Nucleus accumbens (tissue), 56 donors: ENCODE measurements at places on chromosomes 2 and 18.

GRCh38 chr2:30382162-30382783, 64.8 kb upstream of the LCLAT1 start:
- no peak for DNase-seq

GRCh38 chr18:38923126-38923525, 1357.5 kb upstream of the CELF4 start:
- no peak for DNase-seq

GRCh38 chr18:50181590-50181989, 13.4 kb downstream of the MYO5B start:
- DNase-seq, result no peak

DNA sequence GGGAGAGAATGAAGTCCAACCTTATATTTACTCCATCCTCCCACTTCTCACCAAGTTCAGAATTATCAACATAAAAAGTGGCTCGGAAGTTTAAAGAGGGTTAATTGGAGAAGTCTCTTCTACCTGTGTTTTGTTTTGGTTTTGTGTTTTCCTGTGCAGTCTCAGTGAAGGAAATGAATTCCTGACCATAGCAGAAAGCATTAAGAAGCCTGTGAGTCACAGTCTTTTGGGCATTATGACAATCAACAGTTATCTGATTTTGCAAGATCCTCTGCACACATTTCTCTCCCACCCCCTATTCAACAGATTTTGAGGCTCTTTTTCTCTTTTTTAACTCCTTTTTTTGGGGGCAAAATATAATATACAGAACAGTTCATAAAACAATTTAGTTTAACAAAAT, 8.6 kb upstream of the RPL37A start:
- no peak for DNase-seq

DNA sequence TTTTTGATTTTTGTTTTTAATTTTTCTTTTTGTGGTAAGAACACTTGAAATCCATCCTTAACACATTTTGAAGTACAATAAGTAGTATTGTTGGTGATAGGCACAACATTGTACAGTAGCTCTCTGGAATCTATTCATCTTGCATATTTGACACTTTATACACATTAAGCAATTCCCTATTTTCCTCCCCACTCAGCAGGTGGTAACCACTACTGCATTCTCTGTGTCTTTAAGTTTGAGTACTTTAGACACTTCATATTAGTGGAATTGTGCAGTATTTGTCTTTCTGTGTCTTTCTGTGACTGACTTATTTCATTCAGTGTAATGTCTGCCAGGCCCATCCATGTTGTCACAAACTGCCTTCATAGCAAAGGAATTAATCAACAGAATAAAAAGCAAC, 471.7 kb upstream of the CDH20 start:
- no peak for DNase-seq

DNA sequence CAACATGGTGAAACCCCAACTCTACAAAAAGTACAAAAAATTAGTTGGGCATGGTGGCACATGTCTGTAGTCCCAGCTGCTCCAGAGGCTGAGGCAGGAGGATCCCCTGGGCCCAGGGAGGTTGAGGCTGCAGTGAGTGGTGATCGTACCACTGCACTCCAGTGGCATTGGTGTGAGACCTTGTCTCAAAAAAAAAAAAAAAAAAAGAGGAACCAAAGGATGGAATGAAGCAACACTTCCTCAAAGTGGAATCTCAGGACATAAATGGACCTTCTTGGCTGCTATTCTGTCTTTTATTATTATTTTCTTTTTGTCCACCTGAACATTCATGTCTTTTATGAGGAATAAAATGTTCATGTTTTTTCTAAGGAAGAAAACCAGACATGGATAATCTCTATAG, 13.7 kb downstream of the GEMIN6 start:
- DNase-seq, result no peak

GRCh38 chr2:45720210-45720609, 68.7 kb downstream of the PRKCE start:
- DNase-seq, result no peak

GRCh38 chr2:161230959-161231358, 70.7 kb downstream of the TANK start:
- no peak for DNase-seq

- no peak for DNase-seq
Observed at GRCh38 chr18:35941299-35941698, 31.2 kb upstream of the RMP24 start.

DNA sequence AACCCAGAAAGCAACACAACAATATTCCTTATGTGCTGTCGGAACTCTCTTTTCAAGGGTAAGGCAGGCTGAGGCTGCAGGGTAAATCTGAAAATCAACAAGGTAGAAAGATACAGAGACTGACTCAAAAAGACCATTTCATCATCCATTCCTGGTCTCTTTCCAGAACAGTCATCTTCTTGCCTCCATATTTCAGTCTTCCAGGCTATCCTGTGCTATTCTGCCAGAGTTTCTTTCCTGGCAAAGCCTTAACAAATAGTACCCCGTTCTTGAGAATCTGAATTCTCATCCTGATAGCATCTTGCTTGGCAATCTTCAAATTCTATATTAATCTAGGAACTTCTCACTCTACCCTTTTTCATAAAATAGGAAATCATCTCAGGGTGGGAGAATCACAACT, 15.5 kb downstream of the DPP10 start:
- no peak for DNase-seq

- no peak for DNase-seq
Observed at GRCh38 chr2:232008907-232009638, 47.6 kb downstream of the DIS3L2 start.

DNA sequence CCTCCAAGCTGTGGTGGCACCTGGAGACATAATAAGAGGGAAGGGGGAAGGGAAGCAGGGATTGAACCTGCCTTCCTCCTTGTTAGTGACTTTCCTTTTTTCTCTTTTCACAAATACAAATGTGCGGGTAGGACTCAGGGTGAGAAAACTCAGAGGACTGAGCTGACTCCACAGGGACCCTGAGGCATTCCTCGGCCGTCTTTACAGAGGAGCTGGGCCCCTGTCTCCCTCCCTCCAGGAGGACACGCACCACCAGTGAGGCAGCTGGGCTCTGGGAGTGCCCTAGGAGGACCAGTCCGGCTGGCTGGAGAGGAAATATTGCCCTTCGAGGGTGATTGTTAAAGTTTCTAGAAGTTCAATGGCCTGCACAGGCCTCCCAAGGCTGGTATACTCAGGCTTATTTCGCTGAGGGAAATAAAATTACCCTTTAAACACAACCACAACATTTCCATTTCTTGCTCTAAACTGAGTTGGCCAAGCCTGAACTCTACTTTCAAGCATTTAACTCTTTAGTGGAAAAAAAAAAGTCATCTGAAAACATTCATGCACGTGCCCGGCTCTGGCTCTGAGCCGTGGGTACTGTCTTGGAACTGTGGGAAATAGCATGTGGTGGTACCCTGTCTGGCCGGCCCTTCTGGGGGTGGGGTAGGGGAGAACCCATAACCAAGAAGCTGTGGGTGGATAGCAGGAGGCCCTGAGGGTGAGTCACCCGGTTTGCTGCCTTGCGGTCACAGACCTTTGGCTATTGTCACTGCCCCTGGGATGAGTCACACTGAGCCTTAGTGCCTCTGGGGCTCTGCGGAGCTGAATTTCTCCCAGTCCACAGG, 116.0 kb downstream of the COPS8 start:
- DNase-seq, result no peak

DNA sequence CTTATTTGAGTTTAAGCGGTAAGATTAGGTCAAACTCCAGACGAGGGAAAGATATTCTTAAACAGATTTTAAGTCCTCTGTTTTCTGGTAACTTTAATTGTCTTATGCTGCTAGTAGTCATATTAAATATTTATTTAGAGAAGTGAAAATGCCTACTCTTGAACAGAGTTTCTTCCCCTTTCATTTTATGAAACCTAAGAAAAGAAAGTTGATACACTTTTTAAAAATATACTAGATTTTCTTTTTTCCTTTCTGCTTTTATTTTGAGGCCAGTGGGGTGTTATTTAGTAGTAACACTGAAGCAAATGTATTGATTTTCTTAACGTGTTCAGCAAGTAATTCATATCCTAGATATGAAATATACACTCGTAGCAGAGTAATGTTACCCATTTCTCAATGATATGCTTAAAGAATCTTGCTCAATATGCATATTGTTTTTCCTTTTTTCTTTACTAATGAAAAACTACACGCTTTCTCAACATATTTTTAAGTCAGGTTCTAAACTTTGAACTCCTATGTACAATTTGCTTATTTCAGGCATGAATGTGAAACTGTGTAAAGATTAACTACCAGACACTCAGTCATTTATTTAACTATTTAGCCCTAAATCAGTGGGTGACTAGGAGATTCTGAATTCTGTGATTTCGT, 691 bp downstream of the KYNU start:
- no peak for DNase-seq

GRCh38 chr2:235851828-235852525, 316.2 kb downstream of the GBX2 start:
- DNase-seq, result no peak

- DNase-seq, result no peak
Observed at GRCh38 chr2:74924463-74925265, 33.8 kb upstream of the POLE4 start.

- no peak for DNase-seq
Observed at GRCh38 chr18:58348951-58349350, 279.9 kb downstream of the ALPK2 start.

DNA sequence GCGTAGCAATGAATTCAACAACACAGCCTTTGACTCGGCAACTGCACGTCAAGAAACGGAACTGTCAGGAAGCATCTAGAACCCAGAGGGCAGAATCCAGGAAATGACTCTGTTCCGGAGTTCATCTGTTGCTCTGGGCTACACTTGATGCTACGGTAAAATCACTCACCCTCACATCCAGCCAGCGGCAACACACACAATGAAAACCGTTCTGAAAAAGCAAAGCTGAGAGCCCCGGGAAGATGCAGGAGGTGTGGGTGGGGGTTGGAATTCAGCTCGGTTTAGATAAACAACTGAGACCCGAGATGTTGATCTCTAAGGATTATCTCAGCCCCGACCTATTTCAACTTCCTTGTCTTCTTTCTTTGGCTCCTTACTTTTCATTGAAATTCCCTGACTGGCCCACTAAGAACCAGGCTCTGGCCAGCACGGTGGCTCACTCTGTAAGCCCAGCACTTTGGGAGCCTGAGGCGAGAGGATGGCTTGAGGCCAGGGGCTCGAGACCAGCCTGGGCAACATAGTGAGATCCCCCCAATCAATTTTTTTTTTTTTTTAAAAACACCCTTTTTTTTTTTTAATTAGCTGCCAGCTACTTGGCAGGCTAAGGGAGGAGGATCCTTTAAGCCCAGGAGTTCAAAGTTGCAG, 13.3 kb upstream of the RAB17 start:
- no peak for DNase-seq

DNA sequence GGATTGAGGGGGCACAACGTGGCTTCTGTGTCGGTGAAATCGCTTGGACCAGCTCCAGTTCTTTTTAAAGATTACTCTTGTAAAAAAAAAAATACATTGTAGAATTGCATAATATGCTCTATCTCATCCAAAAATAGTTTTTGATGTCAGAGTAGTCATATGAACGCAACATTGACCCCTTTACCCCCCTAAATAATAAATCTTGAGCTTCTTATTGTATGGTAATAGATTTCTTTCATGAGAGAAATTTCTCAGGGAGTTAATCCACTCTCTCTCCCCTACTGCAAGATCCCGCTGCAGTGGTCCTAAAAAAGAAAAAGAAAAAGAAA, 50.2 kb upstream of the PAIP2B start:
- no peak for DNase-seq

DNA sequence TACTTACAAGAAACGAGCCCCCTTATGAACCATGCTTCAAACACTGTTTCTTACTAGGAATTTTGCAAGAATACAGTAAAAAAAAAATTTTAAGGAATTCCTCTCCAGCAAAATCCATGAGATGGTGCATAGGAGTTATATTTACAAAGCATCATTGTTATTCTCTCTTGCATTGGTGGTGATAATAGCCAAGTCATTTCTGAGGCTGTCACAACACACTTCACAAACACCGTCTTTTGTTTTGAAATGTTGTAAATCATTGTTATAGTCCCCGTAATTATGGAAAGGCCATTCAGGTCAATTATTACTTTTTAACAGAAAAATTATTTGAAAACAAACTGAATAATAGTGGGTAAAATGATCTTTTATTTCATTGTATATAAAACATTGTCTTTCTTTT, 60.1 kb downstream of the DYNC1I2 start:
- no peak for DNase-seq
